Stimulated activated CD8-positive, alpha-beta memory T cell treated with anti-CD3 and anti-CD28 coated beads, Interleukin-4, amount 100 ng/mL, for 4 hours (primary cell): ENCODE measurements at places on chromosomes 3 and 15.

GRCh38 chr15:25761971-25762662 is 101.0 kb downstream of the ATP10A start:
- DNase-seq, result no peak

DNA sequence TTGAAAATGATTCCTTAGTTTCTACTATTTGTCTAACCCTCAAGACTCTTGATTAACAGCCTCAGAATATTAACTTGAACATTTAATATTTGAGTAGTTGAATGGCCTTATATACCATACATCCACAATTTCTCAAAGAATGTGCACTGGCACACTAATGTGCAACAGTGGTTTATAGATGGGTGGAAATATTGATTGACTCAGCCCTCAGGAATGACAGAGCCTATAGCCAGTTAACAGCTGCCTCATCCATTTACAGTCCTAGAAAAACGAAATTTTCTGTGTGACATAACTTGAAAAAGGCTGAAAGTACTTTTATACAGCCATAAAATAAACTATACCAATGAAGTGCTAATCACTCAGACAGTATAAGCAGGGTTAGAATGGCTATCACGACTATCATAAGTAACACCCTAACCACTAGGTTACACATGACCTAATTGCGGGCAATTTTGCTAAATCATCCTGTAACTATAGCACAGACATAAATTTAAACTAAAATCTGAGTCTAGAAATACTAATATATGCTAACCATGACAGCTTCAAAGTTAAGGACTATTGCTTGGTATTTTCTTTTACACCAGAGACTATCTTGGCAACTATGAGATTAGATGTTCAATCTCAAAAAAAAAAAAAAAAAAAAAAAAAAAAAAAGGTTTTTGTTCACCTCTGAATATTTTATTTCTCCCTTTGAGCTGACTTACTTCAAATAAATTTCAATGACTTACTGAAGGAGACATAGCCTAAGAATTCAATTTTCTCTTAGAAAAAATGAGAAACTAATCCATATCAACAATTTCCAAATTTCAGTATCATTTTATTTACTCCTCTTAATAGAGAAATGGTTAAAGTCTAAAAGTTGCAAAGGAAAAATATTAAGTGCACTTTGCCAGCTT is 9.3 kb downstream of the SECISBP2L start:
- DNase-seq, result no peak

GRCh38 chr3:147356145-147356908 is 50.0 kb downstream of the ZIC4 start:
- no peak for DNase-seq

DNA sequence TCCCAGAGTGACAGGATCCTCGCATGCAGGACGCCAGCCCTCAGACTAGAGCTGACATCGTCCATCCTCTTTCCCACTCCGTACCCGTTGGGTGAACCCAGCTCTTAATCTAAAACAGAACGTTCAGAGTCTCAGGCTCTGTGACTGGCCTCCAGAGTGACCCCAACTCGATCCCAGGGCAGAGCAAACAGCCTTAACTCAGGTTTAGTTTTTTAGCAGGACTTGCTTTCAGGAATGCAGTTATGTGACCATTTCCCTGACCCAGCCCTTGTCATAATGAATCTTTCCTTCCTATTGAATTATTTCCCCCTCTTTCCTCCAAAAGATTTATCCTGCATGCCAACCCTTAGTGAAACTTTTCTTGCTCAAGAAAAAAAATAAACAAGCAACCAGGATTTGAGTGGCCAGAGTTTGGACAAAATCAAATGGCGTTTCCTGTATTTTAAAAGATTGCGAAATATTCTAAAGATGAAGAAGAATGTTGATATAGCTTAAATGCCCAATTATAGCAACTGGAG is 47.8 kb upstream of the RARB start:
- no peak for DNase-seq

GRCh38 chr3:134375582-134376384 is 1.5 kb upstream of the AMOTL2 start:
- no peak for DNase-seq

DNA sequence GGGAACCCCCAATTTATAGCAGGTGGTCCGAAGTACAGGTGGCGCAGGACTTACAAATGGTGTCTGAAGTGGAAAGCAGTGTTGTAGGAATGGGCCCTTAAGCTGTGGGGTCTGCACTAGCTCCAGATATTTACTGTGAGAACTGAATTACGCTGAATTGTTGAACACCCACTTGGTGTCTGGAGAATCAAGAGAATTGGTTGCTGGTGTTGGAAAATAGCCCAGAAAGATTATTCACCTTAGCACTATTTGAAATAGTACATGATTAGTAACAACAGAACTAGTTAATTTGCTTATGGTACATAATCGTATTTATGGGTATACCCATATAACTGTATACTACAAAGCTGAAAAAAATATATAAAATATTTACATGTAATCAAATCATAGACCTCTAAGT is 64.8 kb downstream of the ADAM10 start:
- DNase-seq, result no peak

GRCh38 chr3:50392101-50392715 is 32.9 kb upstream of the TMEM115 start:
- DNase-seq, result no peak

GRCh38 chr3:125213946-125214542 is 1.5 kb upstream of the SLC12A8 start:
- no peak for DNase-seq

DNA sequence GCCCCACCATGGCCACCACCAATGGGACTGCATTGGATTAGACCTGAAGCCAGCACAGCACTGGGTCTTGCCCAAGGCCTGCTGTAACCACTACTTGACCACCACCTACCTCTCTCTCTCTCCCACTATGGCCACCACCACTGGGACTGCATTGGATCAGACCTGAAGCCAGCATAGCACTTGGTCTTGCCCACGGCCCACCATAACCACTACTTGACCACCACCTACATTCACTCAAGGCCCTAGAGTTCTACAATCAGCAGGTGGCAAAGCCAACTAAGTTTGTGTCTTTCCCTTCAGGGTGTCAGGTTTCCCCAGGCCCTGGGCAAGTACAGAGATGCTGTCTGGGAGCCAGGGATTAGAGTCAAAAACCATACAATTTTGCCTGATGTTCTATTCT is 57.6 kb downstream of the ESYT3 start:
- no peak for DNase-seq

- DNase-seq, result no peak
Observed at GRCh38 chr3:131349454-131349853, 32.1 kb upstream of the NUDT16 start.

DNA sequence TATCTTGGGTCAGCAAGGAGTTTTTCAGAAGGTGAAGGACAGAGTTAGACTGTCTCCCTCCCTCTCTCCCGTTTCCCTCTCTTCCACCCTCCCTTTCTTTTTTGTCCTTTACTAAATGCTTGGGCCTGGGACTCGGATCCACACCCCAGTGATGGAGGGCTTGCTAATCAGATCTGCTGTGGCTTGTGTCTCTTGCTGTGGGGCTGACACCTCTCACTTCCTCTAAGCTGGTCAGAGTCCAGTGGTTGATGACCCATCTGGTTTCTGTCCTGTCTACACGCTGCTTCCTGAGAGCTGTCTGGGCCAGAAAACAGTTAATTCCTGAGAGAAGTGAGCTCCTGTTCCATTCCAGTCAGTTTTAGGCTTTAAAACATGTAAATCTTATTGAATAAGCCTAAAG is 849 bp downstream of the TRAK1 start:
- no peak for DNase-seq

DNA sequence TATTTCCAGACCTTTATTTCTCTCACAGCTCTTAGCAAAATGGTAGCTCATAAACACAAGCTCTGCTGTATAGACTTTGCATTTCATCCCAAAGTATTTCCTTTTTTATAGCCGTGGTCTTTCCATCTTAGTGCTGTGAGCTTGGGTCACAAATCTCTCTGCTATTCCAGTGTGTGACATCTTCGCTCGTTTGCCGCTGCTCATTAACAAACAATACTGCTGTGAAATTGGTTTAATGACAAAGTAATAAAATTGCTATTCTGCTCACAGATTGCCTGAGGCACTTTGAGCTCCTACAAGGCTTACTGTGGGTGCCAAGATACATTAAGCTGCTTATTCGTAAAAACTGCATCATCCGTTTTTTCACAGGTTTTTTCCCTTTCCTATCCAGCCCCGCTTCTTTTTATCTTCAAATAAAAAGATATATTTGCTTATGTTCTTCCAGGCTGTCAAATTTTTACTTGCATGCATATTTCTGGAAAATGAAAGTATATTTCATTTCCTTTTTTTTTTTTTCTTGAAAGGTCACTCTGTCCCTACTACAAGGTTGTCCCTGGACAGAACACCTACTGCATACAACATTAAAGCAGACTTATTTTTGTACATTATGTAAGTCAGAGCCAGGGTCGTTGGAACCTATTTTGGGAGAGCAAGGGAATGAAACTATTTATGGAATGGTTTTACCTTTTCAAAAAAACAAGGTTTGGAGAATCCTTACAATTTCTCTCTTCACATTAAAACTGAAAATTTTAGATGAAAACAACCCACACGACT is 174.5 kb downstream of the MEIS2 start:
- DNase-seq, result no peak

DNA sequence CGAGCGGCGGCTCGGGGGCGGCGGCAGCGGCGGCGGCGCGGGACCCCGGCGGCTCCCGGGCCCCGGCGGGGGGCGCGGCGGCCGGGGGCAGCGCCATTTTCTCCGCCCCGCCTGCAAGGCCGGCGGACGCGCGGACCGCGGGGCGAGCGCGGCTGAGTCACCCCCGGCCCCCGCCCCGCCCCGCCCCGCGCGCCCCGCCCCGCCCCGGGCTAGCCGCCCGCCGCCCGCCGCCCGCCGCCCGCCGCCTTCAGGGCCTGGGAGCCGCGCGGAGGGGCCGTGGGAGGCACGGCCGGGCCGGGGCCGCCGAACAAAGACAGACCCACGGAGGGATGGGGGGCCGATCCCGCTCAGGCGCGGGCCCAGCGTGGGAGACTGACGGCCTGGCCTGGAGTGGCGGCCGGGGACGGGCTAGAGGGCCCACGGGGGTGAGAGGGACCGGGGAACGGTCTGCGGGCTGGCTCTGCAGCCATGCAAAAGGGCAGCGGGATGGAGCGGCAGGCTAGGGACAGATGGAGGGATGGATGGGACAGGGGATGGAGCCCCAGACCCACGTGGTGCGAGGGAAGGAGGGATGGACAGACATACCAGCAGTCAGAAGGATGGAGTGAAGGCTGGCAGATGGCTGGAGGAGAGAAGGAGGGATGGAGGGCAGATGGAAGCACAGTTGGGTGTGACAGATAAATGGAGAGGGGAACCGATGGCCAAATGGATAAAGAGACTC is at the start of gene EIF4E3:
EIF4E3 (minus strand) TSS at position 132 of the 721 bp plus-strand sequence; CDS start at position 97, 35 bp downstream.
- no peak for DNase-seq

- peak; percentile 32 for DNase-seq
Observed at GRCh38 chr15:77496715-77497109, 76.0 kb downstream of the HMG20A start.
